Activated T-helper 1 cell treated with anti-CD3 and anti-CD28 coated beads, Interleukin-2, amount 50 U/mL, for 16 hours (primary cell): ENCODE measurements at places on chromosomes 16 and 17.

DNA sequence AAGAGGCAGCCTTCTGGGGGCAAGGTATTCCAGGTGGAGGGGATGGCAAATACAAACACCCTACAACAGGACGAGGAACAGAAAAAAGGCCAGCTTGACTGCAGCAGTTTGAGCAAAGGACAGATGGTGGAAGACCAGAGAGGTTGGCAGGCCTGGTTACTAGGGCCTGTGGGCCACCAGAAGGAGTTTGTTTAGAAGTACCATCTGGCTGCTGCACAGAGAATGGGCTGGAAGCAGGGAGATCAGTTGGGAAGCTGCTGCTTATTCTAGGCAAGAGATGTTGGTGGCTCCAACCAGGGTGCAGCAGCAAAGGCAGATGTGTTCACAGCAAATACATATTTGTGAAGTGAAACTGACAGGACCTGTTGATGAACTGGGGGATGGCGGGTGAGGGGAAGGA is 2.9 kb upstream of the YPEL2 start:
- DNase-seq, result no peak

- no peak for DNase-seq
Observed at GRCh38 chr16:27811881-27812280, 251.6 kb downstream of the GSG1L start.

- DNase-seq, result no peak
Observed at GRCh38 chr16:5467552-5467951, 370.0 kb upstream of the EEF2KMT start.

GRCh38 chr16:578870-579405 is 9.2 kb downstream of the PIGQ start:
- peak; percentile 32 for DNase-seq
